ENCODE measurements at places on chromosomes 7 and 10. TPM values are rescaled to one million over a fixed set of nuclear protein-coding genes. Genes with fewer than 3 reads are reported as not detected.

- no peak for DNase-seq
These were observed 62.0 kb downstream of the VSTM4 start for GRCh38 chr10:49053053-49053997.

DNA sequence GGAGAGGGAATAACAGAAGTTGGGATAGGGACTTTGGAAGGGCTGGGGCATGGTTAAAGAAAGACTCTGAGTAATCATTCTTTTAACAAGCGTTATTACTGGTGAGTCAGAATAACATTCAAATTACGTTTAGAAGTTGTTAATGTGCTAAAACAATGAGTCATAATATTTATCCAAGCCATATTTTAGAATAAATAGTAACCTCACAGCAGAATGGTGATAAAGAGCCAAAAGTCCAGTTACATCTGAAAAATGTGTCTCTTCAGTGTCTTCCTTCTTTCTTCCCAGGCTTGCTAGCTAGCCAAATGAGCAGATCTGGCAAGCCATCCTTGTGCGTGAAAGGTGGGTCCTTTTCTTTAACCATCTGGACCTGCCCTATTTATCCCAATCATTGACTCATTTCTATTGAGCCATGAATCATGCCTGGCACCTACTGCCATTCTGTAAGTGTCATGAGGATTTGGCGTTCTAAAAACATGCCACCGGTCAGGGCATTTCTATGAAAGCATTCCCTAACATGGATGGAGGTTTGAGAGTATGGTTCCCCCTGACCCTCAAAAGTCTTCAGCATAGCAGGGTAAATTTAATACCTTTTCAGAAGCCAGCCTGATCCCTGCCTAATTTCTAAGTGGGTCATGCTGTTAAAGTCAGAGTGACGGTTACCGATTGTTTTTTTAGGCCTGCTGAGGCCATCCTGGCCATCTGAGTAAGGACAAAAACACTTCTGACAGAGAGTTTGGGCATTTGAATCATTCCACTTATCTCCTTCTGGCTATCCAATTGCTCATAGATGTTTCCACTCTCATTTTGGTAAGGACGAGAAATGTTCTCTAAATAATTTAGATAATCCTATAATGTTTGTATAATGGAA is 26.9 kb downstream of the MYPN start:
- DNase-seq, result no peak

- DNase-seq, result no peak
These were observed 205.1 kb upstream of the BMPER start for GRCh38 chr7:33700001-33700899.

DNA sequence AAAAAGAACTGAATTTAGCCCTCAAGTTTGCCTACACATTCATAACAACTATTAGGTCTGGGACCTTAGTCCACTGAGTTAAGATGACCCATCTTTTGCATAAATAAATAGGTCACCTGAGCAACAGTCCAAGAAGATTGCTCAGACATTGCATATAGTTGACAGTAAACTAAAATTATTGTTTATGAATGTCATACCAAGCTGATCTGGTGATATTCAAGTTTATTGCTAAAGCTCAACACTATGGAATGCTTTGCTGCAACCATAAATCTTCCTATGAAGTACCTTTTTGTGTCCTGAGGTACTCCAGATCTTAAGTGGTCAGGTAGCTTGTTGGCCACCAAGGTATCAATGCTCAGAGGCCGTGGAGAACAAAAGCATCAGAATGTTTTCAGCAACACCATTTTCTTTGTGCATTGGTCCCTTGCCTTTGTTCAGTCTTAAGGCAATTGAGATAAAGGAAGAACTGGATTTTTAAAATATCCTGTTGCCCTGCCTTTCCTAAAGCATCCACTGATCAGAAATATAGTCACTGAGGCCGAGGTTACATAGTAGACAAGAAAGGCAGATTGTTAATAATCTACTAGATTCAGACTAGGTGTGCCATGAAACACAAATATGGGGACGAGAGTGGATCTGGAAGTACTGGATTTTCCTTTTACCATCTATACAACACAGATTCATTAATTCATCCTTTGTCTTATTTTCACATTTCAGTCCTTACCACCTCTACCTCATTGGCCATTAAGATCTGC is 321.3 kb downstream of the PTEN start:
- no peak for DNase-seq

GRCh38 chr7:48380921-48381320 is 209.7 kb downstream of the ABCA13 start:
- no peak for DNase-seq

GRCh38 chr10:101354328-101355071 is 535 bp downstream of the BTRC start:
- peak; percentile 30 for DNase-seq

DNA sequence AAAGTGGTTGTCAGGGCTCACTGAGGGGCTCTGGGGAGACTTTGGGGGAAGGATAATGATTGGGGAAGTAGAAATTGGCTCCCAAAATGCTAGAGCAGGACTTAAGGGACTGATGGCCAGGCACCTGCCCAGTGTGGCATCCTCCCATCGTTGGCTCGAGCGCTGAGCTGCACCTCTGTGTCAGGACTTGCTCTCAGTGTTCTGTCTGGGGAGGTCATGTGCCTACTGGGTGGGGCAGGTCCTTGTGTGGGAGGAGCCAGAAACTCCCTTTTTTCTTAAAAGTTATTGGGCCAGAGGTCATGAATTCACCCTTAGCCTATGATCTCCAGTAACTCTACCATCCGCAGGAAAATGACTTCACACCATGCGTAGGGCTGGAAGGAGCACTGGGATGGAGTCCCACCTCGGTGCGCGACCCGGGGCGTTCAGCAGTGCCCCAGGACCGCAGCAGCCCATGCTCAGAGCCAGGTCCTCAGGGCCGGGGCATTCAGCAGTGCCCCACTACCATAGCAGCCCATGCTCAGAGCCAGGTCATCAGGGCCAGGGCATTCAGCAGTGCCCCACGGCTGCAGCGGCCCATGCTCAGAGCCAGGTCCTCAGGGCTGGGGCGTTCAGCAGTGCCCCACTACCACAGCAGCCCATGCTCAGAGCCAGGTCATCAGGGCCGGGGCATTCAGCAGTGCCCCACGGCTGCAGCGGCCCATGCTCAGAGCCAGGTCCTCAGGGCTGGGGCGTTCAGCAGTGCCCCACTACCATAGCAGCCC is 221.9 kb downstream of the EBF3 start:
- DNase-seq, result no peak

- DNase-seq, result no peak
These were observed 113.8 kb downstream of the CDK6 start for GRCh38 chr7:92722541-92722940.

GRCh38 chr10:35511647-35512046 is 93.5 kb upstream of the GJD4 start:
- DNase-seq, result no peak

GRCh38 chr7:44960011-44960580 is 18.7 kb downstream of the MYO1G start:
- DNase-seq, result no peak

- no peak for DNase-seq
These were observed 81.9 kb upstream of the ZNF800 start for GRCh38 chr7:127474457-127474856.

DNA sequence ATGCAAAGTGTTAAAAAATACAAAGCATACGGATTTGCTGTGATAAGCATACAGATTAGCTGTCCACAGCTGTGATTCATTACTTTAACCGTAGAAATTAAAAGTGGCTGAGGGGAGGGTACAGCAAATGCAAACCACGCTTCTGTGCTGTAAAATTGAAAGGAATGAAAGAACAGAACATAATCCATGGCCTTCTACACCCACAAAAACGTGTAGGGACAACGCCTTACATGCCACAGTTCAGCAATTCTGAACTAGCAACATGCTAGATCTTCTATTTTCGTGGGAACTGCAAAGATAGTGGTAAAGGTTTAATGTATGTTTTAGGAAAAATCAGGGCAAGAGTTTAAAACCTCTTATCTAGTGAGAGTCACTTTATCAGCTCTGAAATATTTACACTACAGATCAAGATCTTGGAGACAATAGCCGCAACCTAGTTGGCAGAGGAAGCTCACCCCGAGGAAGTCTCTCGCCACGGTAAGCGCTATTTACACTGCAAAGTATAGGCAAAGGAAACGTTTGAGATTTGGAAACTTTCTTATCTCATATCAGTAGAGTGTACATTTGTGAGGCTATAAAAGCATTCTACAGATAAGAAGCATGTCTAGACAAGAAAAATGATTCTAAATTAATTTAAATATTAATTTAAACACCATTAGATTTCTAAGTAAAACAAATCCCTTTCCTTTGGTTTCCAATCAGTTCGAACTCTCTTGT is 193.6 kb downstream of the MLLT10 start:
- DNase-seq, result no peak

GRCh38 chr7:38862666-38863065 is 46.3 kb downstream of the VPS41 start:
- no peak for DNase-seq

- DNase-seq, result no peak
These were observed 2.9 kb upstream of the TRIM8 start for GRCh38 chr10:102641402-102641801.

DNA sequence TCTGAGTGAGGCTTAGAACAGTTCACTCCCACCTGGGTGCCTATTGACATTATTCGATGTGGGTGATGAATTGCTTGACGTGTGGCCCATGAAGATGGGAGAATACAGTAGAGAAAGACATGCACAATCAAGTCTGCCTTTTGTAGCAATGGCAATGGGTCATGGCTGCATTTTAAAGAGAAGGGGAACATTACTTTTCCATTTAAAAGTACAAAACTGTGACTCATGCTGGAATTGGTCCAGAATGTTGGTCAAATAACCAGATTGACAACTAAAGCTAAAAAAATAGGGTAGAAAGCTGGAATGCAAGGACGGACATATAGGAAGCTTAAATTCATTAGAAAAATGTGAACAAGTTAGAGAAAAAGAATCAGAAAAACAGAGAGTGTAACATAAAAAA is 104.1 kb upstream of the SLC25A13 start:
- DNase-seq, result no peak

GRCh38 chr7:135653340-135654080 is 8.8 kb upstream of the STMP1 start:
- DNase-seq, result no peak

DNA sequence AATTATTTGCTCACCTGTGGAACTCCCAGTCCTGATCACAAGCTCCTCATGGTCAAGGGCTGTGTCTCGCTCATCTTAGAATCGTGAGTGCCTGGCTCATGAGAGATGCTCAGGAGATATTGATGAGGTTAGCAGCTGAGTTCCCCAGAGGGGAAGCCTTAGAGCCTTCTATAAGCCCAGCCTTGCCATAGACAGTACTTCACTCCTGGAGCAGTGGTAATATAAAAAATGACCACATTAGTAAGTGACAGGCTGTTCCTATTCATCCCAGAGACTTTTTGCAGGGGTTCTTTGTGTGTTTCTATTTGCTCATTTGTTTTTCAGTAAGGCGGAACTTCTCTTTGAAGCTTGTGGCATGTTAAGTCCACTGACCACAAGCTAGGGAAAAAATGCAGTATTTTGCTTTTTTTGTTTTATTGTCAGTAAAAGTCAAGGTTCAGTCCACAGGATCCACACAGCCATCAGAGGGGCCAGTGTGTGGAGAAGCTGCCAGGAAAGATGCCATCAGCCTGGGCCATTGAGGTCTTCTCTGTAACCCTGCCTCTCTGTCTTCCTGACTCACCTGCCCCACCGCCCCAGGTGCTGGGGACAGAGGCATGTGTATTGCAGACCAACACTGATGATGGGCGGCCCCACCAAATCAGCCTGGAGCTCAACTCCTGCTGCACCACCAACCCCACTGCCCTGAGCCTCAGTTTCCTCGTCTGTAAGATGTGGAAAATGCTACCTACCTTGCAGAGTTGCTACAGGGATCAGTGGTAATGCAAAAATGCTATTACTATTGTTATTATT is 36.4 kb upstream of the JCAD start:
- DNase-seq, result no peak

DNA sequence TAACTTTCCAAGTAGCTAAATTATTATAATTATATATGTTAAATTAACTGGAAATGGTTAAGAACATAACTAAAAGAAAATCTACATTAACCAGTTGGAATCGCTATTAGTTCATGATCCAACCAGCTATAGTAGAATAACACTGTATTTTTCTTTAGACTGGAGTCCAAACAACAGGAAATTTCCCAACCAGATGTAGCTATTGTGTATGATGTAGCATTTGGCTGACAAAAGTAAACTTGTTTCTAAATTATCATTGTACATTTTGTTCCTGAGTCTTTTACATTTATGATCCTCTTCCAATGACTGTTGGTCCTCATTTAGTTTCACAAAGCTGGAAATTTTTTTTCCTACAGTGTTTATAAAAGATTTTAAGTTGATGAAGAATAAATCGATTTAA is 62.1 kb downstream of the PAPSS2 start:
- no peak for DNase-seq

DNA sequence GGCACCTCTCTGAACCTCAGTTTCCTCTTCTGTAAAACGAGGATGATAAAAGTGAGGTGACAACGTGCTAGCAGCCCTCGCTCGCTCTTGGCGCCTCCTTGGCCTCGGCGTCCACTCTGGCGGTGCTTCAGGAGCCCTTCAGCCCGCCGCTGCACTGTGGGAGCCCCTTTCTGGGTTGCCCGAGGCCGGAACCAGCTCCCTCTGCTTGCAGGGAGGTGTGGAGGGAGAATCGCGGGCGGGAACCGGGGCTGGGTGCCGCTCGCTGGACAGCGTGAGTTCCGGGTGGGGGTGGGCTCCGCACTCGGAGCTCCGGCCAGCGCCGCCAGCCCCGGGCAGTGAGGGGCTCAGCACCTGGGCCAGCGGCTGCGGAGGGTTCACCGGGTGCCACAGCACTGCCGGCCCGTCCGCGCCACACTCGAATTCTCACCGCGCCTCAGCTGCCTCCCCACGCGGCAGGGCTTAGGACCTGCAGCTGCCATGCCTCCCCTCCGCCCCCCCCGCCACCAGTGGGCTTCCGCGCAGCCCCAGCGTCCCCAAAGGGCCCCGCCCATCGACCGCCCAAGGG is 24.3 kb upstream of the ACSL5 start:
- no peak for DNase-seq

GRCh38 chr7:157195868-157196267 is 57.1 kb downstream of the UBE3C start:
- DNase-seq, result no peak

CPN1 gene
- total RNA-seq, result not detected

ADRA2A gene
- 5.2 TPM for total RNA-seq

HOXA1 gene
- 0.84 TPM for total RNA-seq

HOXA9 gene
- total RNA-seq, result not detected

SDK1 gene
- 7.7 TPM for total RNA-seq

ARHGEF35 gene
- total RNA-seq, result 3.8 TPM

ACSM6 gene
- not detected for total RNA-seq

MMD2 gene
- total RNA-seq, result not detected

HKDC1 gene
- 0.13 TPM for total RNA-seq

SEM1 gene
- total RNA-seq, result 25.0 TPM

All from omental fat pad (tissue), 4 donors.